Neural progenitor cell (in vitro differentiated cells): ENCODE measurements at places on chromosomes 6 and 20. TPM values are rescaled to one million over a fixed set of nuclear protein-coding genes. Genes with fewer than 3 reads are reported as not detected.

GRCh38 chr6:56842686-56843475 lies 112.0 kb upstream of the BEND6 start:
- DNase-seq: no peak

Gene GJA1
- 498 and 622 TPM in 2 replicates for total RNA-seq

GRCh38 chr6:31652925-31653724 lies 664 bp upstream of the BAG6 start:
- peak; percentile 96 for DNase-seq

GRCh38 chr20:37657924-37658804 lies 35.7 kb upstream of the CTNNBL1 start:
- peak; percentile 46 for DNase-seq

Gene RGL2
- 28.3 and 63.4 TPM in 2 replicates for total RNA-seq

DNA sequence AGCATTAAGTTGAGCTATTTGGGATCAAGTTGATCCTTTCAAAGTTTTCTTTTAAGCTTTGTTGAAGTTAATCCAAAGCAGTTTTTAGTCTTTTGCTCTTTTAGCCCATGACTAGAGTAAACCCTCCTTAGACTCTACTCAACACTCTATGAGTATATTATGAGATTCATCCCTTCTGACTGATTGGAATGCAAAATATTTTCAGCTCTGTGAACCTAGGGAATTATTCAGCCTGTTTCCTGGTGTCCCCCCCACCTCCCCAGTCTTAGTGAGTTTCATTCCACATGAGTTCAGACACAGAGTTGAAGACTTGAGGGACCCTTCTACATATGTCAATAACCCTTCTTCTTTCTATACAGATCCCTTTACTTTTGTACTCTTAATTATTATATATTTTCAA lies 413.7 kb downstream of the RFPL4B start:
- no peak for DNase-seq

DNA sequence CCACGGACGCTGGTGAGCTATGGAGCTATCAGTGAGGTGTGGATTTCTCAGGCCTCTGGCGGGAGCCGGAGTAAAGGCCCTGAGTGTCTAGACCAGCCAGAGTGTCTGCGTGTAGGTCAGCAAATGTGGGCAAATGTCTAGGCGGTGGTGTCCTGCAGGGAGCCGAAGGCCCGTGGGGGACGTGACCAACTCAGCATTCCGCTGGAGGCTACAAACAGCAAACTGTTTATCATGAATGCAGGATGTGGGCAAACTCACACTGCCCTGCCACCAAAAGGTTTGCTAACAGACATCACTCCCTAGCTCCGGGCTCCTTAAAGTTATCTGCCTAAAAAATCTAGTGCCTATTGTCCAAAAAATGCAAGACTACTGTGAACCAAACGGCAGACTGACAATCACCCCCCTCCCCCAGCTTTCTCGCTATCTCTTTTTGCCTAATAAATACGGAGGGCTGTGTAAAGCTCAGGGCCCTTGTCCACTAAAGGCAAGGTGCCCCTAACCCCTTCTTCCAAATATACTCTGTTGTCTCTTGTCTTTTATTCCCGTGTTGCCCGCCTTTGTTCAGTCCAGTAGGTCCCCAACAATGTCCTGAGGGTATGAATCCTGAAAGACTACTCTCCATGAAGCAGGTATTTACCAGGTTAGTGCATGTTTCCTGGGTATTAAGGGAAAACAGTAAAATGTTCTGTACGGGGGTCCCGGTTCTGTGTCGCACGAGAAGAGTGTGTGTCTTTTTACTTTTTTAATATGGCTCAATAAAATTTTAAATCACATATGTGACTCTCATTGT lies 29.0 kb upstream of the AFDN start:
- DNase-seq: no peak

Gene LCA5
- 10.7 and 13.2 TPM in 2 replicates for total RNA-seq

DNA sequence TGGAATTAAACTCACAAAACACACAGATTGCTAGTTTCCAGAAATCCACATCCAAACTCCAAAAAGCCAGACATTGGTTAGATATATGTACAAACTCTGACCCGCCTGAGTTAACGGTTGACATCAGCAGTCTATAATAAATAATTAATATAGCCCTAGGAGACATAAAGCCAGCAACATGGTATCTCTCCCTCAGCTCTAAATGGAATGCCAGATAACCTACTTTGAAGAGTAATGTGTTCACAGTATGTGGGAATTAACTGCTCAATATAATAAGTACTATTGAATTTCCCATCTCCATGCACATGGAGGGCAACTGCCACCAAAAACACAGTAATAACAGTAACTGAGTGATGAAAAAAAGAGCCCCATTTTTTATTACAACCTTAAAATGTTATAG lies 383.2 kb downstream of the CD83 start:
- DNase-seq: peak; percentile 10

Gene ADGRB3
- 1.2 and 1.5 TPM in 2 replicates for total RNA-seq

DNA sequence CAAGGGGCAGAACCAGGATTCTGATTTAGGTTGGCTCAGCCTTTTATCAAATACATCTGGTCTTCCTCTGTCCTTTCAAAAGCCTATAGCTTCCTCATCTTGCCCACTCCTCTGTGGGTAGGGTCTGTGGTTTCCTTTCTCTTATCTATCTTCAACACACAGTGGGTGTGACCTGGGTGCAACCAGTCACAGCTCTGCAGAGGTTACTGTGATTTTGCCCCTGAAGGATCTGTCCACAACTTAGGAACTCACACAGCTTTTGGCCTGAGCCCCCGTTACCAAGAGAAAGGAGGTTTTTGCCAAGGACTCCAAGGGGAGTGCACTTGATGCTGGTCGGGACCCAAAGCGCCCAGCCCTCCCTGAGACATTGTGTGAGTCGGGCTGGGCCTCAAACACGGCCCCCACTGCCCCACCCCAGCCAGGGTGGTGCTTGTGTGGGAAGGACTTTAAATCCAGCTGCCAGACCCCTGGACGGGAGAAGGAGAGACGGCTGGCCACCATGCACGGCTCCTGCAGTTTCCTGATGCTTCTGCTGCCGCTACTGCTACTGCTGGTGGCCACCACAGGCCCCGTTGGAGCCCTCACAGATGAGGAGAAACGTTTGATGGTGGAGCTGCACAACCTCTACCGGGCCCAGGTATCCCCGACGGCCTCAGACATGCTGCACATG lies at the start of gene PI16:
PI16 (plus strand) TSS at position 477 of the 670 bp plus-strand sequence; CDS start at position 500, 23 bp downstream.
- no peak for DNase-seq

Gene FANCE
- 9.3 and 23.9 TPM in 2 replicates for total RNA-seq

Gene UNC5CL
- 2.2 and 5.0 TPM in 2 replicates for total RNA-seq

Gene ELOVL5
- 137 and 185 TPM in 2 replicates for total RNA-seq

Gene EPB41L1
- 32.7 and 35.8 TPM in 2 replicates for total RNA-seq

DNA sequence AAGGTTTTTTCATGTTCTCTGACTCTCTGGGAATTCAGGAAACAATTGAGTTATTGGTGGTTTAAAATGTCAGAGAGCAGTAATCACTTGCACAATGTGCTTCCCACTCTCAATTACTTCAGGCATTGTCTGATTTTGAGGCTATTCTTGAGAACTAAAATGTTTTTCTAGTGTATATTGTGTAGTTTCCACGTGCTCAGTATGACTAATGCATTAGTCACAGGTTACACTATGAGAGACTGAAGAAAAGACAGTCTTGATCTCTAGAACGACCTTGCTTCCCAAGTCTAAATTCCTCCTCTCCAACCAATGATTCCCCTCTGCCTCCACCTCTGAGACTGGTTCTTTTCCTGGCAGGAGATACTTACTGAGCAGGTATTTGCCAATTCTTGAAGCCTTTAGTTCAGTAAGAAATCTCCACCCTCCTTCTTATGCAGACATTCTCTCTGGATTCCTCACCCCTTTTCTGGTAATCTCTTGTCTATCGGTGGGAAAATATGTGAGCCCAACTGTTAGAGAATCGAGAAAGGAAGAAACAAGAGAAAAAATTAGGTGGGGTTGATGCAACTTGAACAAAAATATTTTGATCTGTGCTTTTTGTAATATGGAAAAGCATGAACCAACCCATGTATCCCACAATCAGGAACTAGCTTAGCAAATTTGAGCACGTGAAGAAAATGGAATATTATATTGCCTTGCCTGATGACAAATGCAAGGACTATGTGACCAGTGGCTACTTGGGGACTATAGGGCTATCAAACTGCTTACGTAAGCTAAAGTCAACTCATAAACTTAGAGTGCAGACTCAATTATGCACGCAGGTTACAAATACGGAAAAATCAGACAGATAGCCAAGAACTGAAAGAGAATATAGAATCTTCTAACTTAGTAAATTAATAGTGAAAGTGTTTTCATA lies 61.1 kb upstream of the SLC22A16 start:
- DNase-seq: no peak

- no peak for DNase-seq
Measured at GRCh38 chr6:122798099-122798641, 9.1 kb downstream of the SMPDL3A start.

GRCh38 chr20:420166-420620 lies 12.1 kb downstream of the RBCK1 start:
- no peak for DNase-seq

- no peak for DNase-seq
Measured at GRCh38 chr6:116267836-116268588, 11.7 kb downstream of the TSPYL1 start.

- no peak for DNase-seq
Measured at GRCh38 chr6:168962886-168963285, 290.8 kb downstream of the THBS2 start.

GRCh38 chr6:34025112-34025807 lies 120.6 kb downstream of the GRM4 start:
- no peak for DNase-seq

GRCh38 chr20:47573559-47573958 lies 71.9 kb downstream of the NCOA3 start:
- no peak for DNase-seq

Gene LY6G6C
- not detected in 2 replicates for total RNA-seq

DNA sequence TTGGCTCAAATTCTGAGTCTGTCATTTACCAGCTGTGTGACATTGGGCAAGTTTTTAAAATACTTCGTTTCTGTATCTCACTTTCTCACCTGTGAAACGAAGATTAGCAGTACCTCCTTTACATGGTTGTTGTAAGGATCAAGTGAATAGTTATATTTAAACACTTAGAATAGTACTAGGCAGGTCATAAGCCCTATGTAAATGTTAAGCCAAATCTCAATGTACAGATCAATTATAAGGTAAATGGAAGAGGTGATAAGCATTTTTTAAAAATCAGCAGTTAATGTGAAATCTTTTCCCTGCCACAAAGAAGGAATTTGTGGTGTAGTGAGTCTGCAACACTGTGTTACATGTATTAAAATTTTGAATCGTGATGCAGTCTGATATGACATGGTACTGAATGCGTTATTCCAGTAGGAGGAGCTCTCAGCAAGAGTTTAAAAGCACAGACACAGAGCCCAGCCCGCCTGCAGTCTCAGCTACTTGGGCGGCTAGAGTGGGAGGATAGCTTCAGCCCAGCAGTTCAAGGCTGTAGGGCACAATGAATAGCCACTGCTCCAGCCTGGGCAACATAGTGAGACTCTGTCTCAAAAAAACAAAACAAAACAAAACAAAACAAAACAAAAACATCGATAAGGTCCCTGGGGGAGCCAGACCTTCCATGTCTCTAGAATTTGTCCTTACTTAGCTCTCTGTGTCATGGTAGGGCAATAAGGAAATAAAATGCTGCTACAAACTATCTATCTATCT lies 46.0 kb downstream of the GTF2H5 start:
- peak; percentile 78 for DNase-seq

DNA sequence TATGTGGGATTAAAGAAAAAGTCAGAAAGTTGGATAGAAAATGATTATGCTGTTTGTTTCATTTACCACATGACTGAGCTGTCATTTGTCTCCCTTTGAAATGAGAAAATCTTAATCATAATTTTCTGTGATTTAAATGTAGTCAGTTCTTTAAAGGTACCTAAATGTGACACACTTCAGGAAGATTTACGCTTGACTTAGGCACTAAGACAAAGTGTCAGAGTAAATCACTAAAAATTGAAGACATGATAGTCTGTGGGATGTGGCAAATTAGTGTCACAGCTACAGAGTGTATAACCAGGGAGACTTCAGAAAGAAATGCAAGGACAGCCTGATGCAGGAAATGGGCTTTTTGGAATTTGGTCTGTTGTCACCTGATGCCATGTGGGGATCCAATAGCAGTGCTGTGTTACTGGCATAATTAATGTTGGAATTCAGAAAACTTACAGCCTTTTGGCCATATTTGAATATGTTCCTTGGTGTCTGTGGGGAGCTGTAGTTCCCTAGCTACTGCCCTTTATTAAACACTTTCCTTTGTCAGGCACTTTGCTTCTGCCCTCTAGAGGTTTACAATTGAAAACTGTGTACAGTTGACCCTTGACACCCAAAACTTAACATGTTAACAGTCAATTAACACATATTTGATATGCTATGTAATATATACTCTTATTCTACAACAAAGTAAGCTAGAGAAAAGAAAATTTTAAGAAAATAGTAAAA lies 493.8 kb downstream of the UTRN start:
- no peak for DNase-seq

GRCh38 chr6:4504700-4505099 lies 271.5 kb upstream of the CDYL start:
- no peak for DNase-seq

DNA sequence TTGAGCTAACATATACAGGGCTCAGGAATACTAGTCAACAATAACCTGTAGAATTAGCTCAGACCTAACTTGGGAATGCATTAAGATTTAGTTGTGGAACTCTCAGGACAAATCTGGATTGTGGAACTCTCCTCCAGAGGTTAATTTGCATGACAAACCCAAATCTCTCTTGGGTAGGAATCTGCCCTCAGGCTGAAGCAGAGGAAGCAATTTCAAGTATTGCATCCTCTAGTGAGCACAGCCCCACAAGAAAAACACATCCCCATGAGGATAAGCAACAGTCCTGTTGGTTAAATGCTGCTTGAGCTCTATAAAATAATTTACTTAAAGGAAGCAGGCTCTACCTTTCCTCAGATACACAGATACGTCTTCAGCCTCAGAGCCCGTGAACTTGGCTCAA lies 170.9 kb upstream of the STXBP5 start:
- DNase-seq: peak; percentile 40

DNA sequence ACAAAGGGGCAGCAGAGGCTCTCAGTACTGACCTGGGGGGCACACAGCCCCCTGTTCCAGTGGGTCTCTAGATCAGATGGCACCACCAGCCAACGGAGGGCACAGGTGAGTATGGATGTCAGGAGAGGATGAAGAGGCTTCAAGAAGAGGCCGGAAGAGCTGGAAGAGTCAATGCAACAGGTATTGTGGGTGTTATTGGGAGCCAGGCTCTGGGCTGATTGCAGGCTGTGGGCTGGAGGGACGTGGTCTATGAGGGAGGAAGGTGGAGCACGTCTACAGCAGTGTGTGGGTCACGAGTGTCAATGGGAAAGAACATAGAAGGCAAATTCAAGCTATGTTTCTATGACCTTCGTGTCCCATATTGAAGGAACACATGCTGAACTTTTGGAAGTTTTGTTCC lies 18.8 kb upstream of the TAGAP start:
- DNase-seq: no peak
